Fibroblast of skin of back (primary cell): ENCODE measurements at places on chromosomes 2 and 18.
A peak's percentile ranks its signal among the peaks of the same experiment; 100 is the strongest.

GRCh38 chr2:190210471-190210870 is 109.2 kb downstream of the HIBCH start:
- peak; percentile 14 for DNase-seq

GRCh38 chr2:37105150-37105549 is 20.8 kb downstream of the GPATCH11 start:
- DNase-seq, result no peak

DNA sequence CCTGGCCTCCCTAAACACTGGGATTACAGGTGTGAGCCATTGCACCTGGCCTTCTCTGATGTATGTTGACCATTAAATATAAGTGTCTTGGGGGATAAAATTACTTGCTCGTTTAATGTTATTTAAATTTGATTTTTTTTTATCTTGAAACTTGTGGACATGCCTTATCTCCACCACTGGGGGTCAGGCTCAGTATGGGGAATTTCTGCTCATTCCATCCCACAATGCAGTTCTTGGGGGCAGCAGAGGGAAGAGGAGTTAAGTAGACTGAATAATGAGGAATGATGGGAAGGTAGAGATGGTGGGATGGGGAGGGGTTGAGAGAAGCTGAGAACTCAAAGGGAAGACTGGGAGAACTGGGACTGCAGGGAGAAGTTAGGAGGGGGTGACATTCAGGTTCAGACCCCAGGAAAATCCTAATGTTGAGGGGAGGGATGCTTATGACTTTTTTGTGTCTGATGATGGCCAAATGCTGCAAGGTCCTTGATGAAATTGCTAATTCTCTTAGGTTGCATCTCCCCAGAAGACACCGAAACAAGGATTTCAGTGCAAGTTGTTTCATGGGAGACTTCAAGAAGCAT is 174.2 kb downstream of the MIB1 start:
- peak; percentile 37 for DNase-seq

- no peak for DNase-seq
Observed at GRCh38 chr2:219261024-219261855, 7.5 kb upstream of the TUBA4A start.

DNA sequence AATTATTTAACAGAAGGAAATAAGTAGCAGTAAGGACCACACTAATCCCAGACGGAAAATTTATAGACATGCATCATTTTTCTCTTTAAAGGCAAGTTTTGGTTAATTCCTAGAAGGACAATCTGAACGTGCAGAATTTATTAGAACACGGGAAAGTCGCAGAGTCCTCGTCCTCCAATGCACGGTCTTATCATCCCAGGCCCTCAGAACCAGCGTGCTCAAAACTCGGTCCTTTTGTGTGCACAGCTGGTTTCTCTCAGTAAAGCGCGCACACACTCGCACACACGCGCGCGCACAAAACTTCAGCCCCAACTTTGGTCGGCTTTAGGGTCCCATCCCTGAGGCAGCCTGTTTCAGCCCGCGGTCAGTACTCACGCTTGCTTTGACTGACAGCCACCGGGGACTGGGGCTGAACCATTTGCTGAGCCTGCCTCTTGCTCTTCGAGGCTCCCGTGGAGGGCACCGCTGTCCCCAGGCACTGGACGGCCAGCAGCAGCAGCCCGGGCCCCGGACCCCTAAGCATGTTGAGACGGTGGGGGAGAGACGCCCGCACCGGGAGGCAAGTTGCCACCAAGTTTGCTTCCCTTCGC is 493 bp downstream of the FN1 start:
- no peak for DNase-seq

GRCh38 chr2:101823859-101824258 is 126.4 kb downstream of the MAP4K4 start:
- no peak for DNase-seq

- DNase-seq, result no peak
Observed at GRCh38 chr18:80183273-80184050, 63.9 kb downstream of the PARD6G start.

DNA sequence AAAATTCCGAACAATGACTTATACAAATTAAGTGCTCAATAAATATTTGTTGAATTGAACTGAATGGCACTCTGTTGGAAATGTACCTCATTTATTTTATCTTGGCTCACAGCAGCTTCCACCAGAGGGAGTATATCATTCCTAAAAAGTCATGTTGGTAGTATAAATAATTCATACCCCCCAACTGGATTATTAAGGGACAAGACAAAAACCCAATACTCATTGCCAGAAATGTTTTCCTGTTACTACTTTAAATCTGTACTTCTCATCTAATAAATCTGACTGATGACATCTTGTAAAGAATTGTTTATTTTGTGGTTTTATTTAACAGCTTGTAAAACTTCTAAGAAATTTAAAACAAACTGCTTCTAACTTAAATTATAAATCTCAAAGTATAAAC is 163.9 kb downstream of the CDH2 start:
- DNase-seq, result peak; percentile 35

GRCh38 chr2:60297296-60298005 is 256.0 kb downstream of the BCL11A start:
- DNase-seq, result no peak

- no peak for DNase-seq
Observed at GRCh38 chr2:71700658-71701397, 247.5 kb downstream of the DYSF start.

DNA sequence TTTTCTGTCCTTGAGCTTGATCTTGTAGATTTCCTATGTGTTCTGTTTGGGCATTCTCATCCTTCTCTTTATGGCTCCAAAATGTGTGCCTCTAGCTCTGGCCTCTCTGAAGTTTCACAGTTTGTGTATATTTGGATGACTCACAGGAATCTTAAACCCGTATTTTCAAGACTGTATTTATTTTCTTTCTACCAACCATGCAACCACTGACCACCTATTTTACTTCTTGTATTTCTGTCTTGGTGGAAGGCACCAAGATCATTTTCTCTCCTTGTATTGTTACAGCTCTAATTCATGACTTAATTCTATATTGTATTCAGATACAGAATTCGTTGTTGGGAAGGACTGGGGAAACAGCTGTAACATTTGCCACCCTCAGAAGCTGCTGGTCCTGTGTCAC is 39.5 kb downstream of the ACSL3 start:
- peak; percentile 55 for DNase-seq

DNA sequence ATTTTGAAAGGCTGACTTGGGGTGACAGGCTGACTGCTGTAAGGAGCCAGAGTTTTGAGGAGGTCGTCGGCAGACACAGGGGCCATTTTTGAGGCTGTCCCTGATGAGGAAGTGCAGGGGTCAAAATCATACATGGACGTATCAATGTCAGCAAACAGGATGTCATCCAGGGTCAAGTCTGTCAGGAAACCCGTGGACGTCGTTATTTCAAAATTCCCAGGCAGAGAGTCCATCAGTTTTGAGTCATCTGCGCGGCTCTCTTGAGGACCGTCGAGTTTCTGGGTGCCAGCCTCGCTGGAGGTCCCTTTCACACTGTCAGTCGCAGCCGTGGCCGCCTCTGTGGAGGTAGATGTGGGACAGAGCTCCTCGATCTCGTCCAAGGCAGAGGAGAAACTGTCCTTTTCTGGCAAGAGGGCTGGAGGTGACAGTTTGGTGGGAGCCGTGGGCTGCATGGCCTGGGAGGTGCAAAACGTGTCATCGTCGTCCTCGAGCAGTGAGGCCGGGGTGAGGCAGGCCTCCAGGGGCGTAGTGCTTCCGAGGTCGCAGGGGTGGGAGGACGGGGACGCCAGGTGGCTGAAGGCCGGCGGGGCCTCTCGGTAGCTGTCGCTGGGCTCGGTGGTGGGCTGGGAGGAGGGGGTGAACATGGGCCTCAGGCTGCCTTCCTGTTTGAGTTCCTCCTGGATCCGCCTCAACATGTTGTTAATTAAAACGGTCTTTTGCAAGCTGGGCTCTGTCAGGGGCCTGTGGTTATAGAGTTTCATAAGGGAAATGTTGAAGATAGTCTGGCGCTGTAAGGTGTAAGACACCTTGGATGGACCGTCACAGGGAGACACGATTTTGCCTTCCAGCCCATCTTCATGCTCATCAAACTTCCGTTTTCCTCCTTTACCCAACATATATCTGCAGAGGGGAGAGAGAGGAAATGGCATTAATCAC is 17.5 kb downstream of the SERTAD2 start:
- DNase-seq, result no peak

DNA sequence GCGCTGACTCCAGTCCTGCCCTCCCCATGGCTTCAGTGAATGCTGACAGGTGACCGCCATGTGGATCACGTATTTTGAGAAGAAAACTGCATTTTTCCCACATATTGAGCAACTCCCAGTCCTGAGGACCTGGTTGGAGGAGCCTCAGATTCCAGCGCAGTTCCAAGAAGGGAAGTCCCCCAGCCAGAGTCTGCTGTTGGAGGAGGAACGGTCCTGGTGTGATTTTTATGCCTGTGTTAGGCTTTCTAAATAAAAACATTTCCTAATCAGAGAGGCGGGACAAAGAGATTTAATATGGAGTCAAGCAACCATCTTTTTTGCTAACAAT is 32.3 kb upstream of the COL6A3 start:
- no peak for DNase-seq

GRCh38 chr2:85797921-85798320 is 44.1 kb downstream of the ATOH8 start:
- peak; percentile 49 for DNase-seq

- DNase-seq, result no peak
Observed at GRCh38 chr2:74029714-74030397, 45.1 kb downstream of the TET3 start.

GRCh38 chr2:47189635-47190034 is 34.5 kb upstream of the STPG4 start:
- peak; percentile 98 for DNase-seq

DNA sequence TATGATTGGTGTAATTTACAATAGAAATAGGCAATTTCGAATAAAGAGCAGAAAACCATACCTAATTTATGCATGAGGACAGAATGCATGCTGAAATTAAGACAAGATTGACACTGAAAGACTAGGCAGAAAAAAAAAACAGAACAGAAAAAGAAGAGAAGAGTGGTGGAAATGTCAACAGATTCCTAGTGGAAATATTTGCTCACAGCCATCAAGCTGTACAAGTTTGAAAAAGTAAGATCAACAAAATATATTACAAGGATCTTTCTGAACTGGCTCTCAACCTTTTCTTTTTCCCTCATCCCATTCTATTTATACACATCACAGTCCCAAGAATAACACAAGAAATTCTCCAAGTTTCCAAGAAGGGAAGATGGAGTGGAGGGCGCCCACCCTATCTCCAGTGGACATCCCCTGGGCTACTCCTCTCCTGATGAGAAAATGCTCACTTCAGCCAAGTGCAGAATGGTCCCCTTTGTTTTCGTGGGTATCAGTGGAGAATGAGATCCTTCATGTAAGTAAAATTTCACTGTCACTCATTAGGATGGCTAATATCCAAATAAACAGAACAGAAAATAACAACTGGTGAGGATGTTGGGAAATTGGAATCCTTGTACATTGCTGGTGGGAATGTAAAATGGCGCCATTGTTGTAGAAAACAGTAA is 51.0 kb upstream of the ZNF532 start:
- DNase-seq, result no peak
